Esophagus muscularis mucosa (tissue), 4 donors: ENCODE measurements at places on chromosomes 16 and 17.

DNA sequence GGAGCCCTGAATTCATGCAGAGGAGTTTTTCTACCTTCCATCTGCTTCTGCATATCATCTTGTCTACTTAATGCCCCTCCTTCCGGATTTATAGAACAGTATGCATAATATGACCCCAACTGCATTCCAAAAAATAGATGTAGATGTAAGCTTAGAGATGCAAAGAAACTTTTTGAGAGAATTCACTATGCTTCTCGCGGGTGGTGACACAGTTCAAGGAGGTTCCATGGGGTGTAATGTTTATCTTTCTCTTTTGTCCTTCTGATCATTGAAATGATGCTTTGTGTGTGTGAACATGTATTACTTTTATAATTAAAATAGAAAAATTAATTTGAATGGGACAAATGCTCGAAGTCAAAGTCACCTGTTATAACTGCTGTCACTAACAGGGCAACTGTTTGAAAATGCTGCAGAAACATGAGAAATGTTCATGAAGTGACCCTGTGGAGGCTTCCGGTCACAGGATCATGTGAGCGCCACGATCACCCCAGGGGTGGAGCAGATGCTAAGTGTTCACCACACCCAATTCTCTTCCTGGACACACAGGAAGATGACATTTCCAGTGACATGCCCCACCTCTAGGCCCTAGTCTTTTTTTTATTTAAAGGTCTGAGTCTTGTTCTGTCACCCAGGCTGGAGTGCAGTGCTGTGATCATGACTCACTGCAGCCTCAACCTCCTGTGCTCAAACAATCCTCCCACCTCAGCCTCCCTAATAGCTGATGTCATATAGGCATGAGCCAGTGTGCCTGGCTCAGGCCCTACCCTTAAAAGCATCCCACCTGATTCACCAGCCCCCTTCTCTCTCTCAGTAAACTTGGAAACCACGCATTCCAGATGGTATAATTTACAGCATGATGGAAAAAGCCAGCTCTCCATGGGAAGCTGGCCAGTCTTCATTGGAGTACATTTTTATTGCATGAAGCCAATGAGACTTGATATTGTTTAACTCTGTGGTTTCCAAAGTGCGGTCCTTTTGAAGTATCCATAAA is 21.0 kb upstream of the AGRP start:
- H3K4me1 ChIP-seq: no peaks in the 10 kb centered on the region
- DNase-seq: no peak
- no peak overlapping the region for H3K4me3 ChIP-seq
- no peaks in the 10 kb centered on the region for H3K27me3 ChIP-seq
- H3K36me3 ChIP-seq: no peaks in the 10 kb centered on the region
- peak overlapping the region; percentile 22 for H3K27ac ChIP-seq

DNA sequence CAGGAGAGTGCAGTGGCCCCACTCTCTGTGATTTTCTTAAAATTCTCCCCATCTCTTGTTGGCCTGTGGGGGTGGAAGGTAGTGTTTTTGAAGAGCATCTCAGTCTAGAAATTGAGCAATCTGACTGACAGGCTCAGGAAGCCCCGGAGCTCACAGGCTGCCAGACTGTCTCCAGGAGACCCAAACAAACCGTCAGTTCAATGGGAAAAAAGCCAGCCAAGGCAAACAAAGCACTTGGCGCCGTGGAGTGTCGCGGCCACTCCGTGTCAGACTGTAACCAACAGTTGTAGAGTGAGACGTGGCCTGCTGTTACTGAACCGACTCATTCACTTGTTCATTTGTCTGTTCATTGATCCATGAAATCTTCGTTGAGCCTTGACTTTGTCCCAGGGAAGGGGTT is 33.7 kb downstream of the RGS9 start:
- no peak overlapping the region for H3K27ac ChIP-seq
- H3K4me3 ChIP-seq: no peak overlapping the region
- no peak for DNase-seq
- peaks cover 13% of the 10 kb centered on the region for H3K36me3 ChIP-seq
- H3K27me3 ChIP-seq: no peaks in the 10 kb centered on the region

GRCh38 chr16:70743791-70744190 is 57.2 kb downstream of the VAC14 start:
- H3K36me3 ChIP-seq: peaks cover 38% of the 10 kb centered on the region
- H3K27me3 ChIP-seq: no peaks in the 10 kb centered on the region
- H3K4me3 ChIP-seq: no peak overlapping the region
- peaks cover 74% of the 10 kb centered on the region for H3K4me1 ChIP-seq
- peak overlapping the region; percentile 42 for H3K27ac ChIP-seq

DNA sequence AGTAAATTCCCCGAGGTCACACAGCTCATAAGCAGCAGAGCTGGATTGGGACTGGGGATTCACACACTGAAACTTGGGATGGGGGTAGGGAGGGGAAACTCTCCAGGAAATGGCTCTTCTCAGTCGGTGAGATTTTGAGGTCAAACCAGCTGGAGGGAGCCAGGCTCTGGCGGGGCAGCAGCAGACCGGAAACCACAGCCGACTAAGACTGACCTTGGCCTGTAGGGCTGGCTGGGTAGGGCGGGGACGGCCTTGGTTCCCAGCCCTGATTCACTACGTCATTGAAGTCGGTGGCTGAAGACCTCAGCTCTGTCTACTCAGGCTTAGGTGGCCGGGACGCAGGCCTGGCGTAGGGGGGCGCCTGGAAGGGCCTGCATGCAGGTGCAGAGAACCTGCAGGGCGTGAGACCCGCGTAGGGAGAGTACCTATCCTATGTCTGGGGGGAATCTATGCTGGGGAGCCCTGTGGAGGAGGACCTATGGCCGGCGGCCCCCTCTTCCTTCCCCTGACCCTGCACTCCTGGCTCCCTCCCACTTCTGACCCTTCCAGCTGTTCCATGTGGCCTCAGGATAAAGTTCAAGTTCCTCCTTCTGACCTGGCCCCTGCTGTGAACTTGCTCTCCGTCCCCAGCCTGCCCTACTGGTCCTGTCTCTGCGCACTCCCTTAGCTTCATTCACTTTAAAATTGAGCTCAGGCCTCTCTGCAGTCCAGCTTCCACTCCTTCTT is 11.9 kb upstream of the SLC4A1 start:
- H3K27me3 ChIP-seq: no peaks in the 10 kb centered on the region
- H3K4me3 ChIP-seq: no peak overlapping the region
- no peaks in the 10 kb centered on the region for H3K36me3 ChIP-seq
- peak overlapping the region; percentile 49 for H3K27ac ChIP-seq
- no peak for DNase-seq
- H3K4me1 ChIP-seq: peaks cover 17% of the 10 kb centered on the region

DNA sequence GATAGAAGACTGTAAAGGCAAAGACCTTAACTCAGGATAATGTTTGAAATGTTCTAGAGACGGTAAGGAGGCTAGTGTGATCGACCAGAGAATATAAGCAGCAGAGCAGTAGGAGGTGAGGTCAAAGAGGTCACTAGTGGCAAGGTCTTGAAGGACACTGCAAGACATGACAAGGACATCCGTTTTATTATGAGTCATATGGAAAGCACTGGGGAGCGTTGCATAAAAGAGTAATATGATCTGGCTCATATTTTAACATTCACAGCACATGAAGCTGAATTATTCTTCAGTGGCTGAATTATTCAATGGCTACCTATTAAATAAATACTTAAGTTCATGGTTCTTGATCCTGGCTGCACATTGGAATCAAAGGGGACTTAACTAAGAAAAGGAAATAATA is 123.7 kb downstream of the SOX9 start:
- H3K27me3 ChIP-seq: no peaks in the 10 kb centered on the region
- no peak overlapping the region for H3K27ac ChIP-seq
- DNase-seq: no peak
- no peaks in the 10 kb centered on the region for H3K36me3 ChIP-seq
